NCI-H460 (cell line): ENCODE measurements at places on chromosomes 1 and 21.

- peak; percentile 40 for DNase-seq
Measured at GRCh38 chr21:45555251-45555556, 13.0 kb upstream of the SLC19A1 start.

DNA sequence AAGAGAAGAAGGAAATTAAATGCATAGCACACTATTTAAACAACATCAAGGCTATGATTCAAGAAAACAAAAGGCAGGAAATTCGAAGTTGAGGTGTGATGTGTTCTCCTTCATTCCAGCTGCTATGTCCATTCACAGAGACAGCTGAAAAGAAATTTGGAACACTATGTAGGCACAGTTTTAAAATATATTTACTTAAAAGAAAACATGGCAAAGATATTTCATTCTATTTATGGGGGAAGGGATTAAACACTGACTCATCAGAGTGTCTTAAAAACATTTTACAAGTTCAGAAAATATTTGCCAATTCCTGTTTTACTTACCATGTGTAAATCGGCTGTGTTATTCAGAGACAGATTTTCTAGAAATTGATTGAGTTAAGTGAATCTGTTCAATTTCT is 39.4 kb upstream of the NGF start:
- no peak for DNase-seq

DNA sequence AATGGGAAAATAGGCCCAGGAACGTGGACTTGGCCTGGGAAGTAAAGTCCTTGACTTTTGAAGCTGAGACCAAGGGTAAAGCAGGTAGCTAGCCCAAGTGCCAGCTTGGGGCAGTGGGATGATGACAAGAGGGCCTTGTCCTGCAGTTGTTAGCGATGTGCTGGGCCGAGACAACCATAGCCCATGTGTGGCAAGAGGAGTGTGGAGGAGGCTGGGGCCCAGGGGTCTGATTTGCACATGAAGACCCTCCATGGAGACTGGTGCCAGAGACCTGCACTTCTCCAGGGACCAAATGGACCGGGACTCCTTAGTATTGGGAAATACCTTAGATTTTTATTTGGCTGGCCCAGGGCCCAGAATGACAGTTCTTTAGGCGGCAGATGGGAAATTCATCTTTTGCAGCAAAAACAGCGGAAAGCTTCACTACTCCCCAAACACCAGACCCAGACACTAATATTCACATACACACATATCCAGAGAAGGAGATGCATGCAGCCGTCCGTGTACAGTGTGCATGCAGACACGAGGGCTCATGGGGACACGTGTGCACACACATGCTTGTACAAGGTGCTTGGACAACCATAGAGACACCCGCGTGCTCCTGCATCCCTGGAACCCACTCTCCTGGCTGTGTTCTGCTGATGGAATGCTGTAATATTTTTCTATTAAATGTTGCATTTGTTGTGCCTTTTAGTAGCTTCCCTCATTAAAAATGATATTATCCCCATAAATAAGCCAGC is 78.1 kb upstream of the CSF3R start:
- DNase-seq = no peak

GRCh38 chr1:97936976-97937375 is 16.1 kb upstream of the DPYD start:
- no peak for DNase-seq

- no peak for DNase-seq
Measured at GRCh38 chr1:104699433-104699832, 949.7 kb downstream of the AMY1C start.

- peak; percentile 30 for DNase-seq
Measured at GRCh38 chr1:228457017-228457395, 30.2 kb upstream of the RNF187 start.

GRCh38 chr21:38303300-38303699 is 46.5 kb downstream of the KCNJ15 start:
- no peak for DNase-seq

DNA sequence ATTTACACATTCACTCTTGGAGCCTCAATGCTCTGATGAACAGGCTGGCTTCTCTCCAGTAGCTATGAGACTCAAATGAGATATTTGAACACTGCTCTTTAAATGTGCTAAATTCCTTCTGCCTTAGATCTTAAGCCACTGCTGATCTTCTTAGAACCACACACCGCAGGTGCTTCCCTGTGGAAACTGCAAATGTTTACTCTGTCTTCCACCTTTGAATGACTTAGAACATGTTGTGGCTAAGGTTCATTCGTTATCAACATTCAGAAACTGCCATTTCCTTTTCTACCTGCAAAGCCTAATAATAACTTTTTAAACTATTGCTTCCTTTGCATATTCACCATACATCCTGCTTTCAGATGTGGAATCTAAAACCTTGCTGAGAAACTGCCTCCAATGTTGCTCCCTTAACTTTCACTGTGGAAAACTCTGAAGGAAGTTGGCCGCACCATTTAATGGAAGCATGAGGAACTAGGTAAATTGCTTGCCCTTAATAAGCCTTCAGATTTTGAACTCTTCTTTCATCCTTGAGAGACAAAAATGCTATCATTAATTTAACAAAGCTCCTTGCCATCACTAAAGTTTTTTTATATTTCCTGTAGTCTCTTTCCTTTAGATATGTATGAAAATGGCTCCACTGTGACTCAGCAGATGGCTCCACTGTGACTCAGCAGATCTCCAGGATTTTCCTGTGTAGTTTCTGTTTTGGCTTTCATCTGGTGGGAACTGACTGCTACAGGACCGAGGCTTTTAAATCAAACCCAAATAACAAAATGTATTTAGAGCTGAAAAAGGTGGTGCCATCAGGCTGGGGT is 143.8 kb downstream of the TNFSF18 start:
- peak; percentile 67 for DNase-seq

DNA sequence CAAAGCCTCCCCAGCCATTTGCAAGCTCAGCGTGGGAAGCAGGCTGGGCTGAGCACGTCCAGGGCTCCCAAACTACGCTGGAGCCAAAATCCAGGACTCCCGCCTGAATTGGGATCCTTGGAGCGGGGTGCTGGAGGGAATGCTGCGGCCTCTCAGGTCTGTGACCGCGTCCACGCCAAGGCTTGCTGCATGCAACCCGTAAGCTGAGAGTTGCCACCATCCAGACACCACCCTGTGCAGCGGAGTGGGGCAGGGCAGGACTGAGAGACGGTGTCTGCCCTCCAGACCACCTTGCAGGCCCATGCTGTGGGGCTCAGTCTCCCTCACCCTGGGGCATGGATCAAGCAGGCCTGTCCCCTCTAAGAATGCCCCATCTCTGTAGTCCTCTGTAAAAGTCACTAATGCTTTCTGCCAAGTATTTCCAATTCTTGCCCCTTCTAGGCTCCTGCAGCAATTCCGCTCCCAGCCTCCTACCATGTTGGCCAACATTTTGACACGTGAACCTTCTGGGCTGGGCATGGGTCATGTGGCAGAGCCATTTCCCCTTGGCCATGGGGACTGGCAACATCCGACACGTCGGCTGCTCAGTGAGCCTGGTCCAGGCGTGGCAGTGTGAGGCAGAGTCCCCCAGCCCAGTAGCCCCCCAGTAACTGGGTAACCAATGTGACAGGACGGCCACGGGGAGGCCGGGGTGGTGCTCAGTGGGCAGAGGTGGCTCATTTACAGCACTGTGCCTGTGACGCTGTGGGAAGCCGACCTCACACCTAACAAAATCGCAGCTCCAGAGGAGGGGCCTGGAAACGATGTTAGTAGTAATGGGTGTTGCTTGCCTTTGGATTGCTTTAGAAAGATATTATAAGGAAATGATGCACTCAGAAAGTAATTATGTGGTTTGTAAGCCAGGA is 57.9 kb upstream of the PDE9A start:
- DNase-seq = no peak

GRCh38 chr1:117128323-117129079 is 7.0 kb upstream of the TRIM45 start:
- DNase-seq = no peak

- no peak for DNase-seq
Measured at GRCh38 chr21:38042246-38042645, 126.0 kb upstream of the KCNJ6 start.

DNA sequence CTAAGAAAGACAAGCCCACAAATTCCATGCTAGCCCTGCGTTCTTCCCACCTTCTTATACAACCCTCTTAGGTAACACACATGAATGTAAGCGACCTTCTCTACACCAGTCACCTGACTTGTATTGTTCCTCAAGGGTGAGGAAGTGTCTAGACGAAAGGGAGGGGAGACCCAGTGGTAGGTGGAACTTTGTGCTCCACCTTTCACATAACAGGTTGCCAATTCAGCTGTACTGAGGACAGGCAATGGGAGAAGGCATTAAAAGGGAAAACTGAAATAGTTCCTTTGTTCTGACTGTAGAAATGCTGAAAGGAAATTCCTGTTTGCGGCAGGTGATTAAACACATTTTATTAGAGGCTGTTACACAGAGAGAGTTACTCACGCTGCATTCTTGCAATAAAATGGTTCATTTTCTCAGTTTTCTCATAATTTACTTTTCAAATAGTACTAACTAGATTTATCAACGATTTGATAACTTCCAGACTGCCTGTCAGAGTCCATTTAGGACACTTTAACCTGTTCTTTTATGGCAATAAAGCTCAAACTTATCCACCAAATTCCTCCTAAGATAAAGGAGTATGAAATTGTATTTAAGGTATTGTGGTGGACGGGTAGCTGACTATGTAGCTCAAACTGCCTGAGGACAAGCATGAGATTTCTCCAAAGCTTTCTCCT is 17.8 kb upstream of the CHRM3 start:
- DNase-seq = no peak

DNA sequence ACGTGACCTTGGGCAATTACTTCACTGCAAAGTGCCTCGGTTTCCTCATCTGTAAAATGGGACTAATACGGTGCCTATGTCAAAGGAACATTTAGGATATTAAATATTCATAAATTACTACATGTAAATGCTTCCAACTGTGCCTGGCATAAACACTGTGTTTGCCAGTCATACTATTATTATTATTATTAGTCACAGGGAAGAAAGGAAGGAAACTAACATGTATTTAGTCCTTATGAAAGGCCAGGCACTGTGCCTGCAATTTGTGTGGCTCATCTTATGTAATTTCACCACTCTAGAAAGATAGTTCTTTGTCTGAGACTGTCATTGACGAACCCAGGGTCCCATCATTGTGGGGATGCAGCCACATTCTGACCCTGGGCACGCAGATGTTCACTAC is 45.0 kb downstream of the EPHB2 start:
- DNase-seq = no peak

GRCh38 chr21:28193189-28193588 is 799.5 kb downstream of the LTN1 start:
- no peak for DNase-seq

DNA sequence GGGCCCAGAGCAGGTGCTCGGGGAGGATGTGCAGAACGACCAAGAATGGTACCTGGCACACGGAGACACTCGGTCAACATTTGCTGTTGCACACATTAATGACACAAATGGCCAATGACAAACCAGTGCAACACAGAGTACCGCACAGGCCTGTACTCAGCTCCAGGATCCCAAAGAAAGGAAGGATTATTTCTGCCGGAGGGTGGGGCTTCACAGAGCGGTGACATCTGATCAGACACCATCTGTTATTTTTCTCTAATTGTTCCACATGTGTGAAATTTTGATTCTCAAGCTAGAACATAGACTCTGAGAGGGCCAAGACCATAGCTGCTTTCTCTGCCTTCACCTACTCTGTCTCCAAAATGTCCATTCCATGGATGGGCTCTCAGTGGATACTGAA is 100.4 kb downstream of the MRPL37 start:
- DNase-seq = no peak

DNA sequence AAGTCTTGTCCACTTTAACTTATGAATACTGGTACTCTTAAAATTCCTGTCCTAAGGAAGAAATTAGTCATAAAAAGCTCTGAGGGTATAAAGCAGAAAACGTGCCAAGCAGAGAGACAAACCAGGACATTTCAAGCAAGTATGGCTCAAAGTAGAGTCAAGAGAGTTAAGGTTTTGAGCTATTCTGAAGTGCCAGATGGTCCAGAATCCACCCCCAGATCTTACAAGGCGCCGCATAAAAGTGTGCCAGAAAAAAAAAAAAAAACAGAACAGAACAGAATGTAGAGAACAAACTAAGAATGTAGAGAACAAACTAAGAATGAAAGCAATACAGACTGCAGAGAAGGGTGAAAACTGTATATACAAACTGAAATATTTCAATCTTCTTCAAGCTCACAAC is 12.5 kb downstream of the EPS15 start:
- no peak for DNase-seq

DNA sequence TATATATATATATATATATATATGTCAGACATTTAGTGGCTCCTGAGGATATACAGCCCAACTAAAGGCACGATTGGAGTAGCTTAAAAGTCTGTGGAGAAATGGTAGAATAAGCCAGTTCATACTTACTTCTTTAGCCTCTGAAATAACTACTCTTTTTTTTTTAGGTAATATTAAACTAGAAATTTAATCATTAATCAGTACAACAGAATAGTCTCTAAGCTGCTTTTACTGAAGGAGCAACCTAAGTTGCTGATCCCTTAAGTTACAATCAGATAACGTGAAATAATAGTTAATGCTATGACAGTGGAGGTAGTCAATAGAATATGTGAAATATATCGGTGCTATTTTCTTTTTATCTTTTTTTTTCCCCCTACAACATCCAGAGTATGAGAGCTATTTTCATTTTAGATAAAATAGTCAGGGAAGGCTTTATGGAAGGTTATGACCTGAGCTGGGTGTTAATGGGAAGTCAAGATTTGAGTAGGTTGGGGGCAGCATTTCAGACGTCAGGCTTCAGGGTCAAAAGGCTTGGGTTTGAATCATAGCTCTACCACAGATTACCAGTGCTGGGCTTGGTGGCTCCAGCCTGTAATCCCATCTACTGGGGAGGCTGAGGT is 15.6 kb downstream of the ZMPSTE24 start:
- no peak for DNase-seq

GRCh38 chr1:200856716-200857357 is 15.9 kb upstream of the GPR25 start:
- DNase-seq = no peak

DNA sequence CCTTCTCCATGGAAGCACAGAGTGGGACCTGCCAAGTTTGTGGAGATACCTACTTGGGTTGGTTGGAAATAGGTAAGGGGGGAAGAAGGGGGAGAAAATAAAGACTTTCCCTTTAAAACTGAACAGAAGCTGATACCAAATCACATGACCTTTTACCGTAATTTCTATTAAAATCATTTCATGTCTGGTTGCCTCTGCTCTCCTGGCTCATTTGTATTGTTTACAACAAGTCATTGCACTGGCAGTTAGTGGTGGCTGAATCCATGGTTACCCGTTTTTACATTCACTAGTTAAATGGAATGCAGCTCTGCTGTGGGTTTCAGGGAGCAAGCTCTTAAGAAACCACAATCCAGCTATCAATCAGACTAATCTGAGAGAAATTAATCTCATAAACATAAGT is 353.7 kb upstream of the ESRRG start:
- no peak for DNase-seq

DNA sequence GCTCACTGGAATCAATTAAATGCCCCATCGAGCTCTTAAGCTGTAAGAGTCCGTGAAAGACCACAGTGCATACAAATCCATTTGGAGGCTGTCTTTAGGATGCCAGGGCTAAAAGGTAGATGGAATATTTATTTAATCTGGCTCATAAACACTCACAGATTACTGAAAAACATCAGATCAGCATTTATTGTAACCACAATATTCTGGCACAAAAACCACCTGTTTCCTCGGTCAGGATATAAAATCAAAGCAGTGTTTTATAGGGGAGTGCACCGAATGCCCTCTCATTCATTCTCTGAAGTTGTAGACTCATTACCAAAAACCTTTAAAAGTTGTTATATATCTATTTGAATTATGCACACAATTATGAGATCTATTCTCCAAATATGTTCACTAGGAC is 500.9 kb downstream of the NEGR1 start:
- no peak for DNase-seq
